ENCODE measurements at places on chromosomes 11 and 22.

DNA sequence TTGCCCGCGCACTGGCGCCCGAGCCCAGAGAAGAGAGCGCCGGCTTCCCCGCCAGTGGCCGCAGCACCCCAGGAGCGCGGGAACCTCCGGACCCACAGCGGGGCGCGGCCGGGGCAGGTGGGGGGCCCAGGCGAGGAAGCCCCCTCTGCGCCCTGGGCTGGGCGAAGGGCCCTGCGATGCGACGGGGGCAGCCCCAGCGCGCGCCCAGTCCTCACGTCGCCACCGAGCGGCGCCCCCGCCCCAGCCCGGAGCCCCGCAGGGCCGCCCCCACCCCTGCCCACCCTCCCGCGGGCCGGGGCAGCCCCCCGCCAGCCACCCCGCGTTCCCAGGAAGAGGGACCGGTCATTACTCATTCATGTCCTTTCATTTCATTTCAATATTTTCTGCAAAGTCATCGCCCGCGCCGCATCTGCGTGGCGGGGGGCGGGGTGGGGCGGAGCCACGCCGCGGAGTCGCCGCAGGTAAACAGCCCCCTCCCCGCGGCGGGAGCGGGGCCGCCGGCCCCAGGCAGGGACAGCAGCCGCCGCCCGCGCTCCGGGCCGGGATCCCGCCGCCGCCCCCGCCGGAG lies 673 bp upstream of the PANX2 start:
- no peak for DNase-seq

- DNase-seq: no peak
These were observed 2.5 kb downstream of the MPPED2 start for GRCh38 chr11:30583476-30584280.

DNA sequence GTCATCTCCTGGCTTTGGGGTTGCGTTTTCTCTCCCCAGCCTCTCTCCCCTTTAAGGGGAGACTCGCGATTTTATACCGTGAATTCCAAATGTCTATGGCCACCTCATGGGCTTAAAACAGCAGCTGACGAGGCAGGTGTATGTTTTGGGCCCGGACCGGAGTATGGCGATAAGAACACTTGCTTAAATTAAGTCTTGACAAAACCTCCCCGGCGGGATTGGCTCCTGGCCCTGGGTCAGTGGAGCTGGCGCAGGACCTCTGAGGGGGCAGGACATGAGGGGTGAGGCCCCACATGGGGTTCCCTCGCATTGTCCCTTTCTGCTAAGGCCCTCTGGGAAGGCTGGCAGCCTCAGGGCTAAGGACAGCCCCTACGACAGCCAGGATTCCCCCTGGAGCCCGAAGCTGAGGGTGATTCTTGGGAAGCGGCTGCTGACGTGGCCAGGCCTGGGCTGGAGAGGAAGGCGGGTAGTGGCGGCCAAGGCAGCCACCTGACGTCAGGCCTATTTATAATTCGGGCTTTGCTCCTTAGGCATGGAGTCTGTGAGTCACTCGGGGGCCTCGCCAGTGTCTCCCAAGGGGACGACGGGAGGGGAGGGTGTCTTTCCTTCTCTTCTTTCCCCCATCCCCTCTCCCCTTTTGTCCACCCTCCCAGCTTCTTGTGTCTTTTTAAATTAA lies 12.7 kb downstream of the MYO18B start:
- DNase-seq: no peak

DNA sequence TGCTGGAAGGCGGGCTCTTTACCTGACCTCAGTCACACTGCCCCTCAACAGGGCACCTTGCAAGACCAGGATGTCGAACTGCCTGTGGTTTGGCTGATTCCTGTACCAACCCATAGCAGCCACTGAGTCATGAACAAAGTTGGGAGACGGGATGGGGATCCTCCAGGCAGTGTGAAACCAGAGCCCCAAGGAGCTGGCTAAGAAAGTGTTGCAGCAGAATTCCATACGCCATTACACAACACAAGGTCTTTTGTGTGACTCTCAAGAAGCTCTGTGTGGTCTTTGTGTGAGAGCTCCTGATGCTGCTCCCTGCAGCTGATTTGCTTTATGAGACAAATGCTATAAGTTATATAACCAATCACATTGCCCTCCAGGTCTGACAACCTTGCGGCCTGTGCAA lies 617.7 kb downstream of the OPCML start:
- no peak for DNase-seq

- no peak for DNase-seq
These were observed 9.3 kb downstream of the KCNJ5 start for GRCh38 chr11:128900468-128900867.

GRCh38 chr11:131191606-131192005 lies 178.8 kb upstream of the NTM start:
- no peak for DNase-seq

All from trophoblast cell (in vitro differentiated cells and primary cell).